ENCODE measurements at places on chromosomes 11 and 22.
A peak's percentile ranks its signal among the peaks of the same experiment; 100 is the strongest.

DNA sequence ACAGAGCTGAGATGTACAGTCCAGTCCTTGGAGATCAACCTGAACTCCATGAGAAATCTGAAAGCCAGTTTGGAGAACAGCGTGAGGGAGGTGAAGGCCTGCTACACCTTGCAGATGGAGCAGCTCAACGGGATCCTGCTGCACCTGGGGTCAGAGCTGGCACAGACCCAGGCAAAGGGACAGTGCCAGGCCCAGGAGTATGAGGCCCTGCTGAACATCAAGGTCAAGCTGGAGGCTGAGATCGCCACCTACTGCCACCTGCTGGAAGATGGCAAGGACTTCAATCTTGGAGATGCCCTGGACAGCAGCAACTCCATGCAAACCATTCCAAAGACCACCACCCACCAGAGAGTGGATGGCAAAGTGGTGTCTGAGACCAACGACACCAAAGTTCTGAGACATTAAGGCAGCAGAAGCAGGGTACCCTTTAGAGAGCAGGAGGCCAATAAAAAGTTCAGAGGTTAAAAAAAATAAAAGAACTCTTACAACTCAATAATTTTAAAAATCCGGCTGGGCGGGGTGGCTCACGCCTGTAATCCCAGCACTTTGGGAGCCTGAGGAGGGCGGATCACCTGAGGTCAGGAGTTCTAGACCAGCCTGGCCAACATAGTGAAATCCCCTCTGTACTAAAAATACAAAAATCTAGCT is 69.9 kb upstream of the RTL6 start:
- no peak for DNase-seq

DNA sequence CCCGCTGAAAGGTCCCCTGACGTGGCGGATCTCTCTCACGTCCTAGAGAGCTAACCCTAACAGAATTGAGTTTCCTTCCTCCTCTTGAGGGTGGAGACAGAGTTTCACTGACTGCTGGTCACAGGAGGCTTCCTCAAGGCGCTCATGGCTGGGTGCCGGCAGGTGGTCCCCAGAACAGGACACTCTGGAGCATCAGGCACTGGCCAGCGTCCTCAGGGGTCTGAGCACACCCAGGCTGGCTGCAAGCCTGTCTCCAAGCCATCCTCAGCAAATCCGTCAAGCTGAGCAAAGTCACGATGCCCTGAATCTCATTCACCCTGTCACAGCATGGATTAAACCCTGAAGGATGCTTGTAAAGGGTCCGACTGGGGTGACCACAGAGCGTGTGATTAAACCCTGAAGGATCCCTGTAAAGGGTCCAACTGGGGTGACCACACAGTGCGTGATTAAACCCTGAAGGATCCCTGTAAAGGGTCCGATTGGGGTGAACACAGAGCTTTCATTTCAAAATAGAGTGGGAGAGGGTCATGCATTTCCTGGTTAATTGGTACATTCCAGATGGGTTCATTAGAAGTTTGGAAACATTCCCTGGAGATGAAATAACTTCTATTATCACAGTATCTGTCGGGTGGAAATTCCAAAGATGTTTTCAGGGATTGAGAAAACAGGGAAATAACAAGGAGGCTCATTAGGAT is 473.0 kb downstream of the BRD1 start:
- DNase-seq: no peak

- no peak for DNase-seq
Observed at GRCh38 chr22:32103658-32104315, 55.3 kb downstream of the C22orf42 start.

DNA sequence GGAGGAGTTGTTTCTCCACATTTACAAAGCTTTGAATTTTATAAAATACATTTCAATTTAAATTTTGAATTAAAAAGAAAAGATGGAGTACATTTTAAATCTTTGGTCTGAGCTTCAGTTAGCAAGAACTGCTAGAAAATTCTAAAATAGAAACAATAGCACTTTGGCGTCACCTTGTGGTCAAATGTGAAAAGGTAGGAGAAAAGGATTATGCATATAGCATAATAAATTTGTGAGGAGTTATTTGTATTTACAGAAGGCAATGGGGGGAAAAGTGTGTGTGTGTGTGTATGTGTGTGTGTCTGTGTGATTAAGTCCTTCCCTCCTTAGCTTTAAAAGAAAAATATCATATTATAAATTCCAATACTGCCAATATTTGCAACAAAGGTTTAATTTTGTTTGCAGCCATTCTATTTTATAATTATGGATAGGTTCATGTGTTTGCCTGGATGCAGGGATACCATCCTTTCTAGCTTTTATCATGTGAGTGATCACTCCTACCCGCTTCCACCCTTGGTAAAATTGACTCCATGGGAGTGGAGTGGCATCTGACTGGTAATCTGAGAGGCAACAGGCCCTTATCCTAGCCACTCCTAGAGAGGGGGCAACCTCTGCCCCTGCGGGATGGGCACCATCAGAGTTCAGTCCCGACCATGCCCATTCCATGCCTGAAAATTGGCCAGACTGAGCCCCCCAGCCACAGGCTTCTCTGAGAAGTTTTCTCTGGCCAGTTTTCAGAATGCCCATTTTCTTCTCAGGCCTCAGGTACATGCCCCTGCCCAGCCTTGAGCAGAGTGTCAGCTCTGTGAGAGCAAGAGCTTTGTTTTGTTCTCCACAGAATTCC is 13.6 kb upstream of the LGR4 start:
- peak; percentile 85 for DNase-seq

DNA sequence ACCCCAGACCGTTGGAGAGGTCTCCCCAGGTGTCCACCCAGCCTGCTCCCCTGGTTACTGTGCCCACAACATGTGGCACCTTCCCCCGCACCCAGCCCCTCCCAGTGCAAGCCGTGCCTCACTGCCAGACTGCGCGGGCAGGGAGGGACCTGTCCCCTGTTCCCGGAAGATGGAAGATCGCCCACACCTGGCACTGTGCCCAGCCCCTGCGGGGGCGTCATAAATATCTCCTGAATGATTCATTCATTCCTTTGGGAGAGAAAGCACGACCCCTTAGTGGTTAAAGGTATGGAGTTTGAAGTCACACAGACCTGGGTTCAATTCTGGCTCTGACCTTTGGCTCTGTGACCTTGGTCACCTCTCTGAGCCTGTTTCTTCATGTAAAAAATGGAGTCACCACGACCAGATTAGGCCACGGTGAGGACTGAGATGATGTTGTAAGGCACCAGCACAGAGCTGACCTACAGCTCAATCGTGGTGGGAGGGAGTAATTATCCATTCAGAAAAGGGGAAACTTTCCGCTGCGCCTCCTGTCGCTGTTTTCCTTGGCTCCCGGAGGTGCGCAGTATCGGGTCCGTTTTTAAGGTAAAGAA is 497 bp upstream of the SYT12 start:
- peak; percentile 20 for DNase-seq

GRCh38 chr11:68370211-68371111 is 58.1 kb downstream of the LRP5 start:
- DNase-seq: peak; percentile 56
